ENCODE measurements at places on chromosomes 11 and 22. TPM values are rescaled to one million over a fixed set of nuclear protein-coding genes. Genes with fewer than 3 reads are reported as not detected.

Gene MUC2
- not detected for total RNA-seq

Gene APOL2
- 57.9 TPM for total RNA-seq

Gene SLC22A9
- not detected for total RNA-seq

Gene GAB4
- not detected for total RNA-seq

Gene F2
- total RNA-seq = not detected

Gene TXNRD2
- total RNA-seq = 61.8 TPM

Gene SLC25A18
- 0.16 TPM for total RNA-seq

DNA sequence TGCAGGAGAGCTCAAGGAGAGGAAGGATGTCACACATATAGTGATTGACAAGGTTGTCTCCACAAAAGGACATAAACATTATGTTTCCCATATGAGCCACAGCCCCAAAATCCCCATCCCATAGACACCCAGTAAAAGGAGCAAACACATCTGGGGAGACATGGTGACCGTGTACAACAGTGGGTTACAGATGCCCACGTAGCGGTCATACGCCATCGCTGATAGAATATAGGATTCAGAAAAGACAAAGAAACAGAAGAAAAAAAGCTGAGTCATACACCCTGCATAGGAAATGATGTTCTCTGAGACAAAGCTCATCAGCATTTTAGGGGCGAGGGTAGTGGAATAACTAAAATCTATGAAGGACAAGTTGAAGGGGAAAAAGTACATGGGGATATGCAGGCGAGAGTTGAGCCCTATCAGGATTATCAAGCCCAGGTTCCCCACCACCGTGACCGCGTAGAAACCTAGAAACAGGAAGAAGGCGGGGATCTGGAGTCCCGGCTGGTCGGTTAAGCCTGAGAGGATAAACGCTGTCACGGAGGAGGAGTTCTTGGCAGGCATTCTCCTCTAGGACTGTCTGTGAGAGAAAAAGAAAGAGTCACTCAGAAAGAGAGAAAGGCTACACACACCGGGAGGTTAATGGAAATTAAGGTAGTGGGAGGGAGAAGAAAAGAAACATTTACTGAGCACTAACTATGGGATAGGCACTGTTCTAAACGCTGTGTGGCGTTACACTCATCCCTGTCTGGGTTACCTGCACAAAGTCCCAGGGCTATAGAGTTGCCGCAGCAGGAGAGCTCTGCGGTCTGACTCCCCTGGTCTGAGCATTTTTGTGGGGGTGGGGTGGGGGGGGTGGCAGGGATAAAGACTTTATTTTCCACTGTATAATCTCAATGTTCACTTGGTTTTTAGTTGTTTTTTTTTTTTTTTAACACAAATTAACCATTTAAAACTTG is 36.1 kb upstream of the OR8B8 start:
- DNase-seq = peak; percentile 79

GRCh38 chr11:117580866-117581265 is 216.2 kb downstream of the DSCAML1 start:
- no peak for DNase-seq

DNA sequence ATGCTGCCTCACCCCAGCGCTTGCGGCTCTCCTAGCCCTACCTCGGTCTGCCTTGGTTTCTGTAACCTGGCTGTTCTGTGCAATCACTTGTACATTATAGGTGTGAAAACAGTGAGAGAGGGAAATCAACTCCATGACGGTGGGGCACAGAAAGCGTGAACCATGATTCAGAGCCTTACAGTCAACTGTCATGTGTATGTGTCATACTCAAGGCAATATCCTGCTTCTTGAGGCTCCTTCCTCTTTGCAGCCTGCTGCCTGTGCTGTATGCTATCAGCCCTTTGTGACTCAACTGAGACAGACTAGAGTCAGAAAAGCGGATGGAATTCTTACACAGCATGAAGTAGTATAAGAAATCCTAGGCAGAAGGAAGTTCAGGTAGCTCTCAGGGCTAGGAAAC is 2.1 kb downstream of the NRIP3 start:
- DNase-seq = peak; percentile 58

GRCh38 chr11:46286789-46287188 is 9.3 kb downstream of the CREB3L1 start:
- no peak for DNase-seq

GRCh38 chr22:37485395-37486223 is 575 bp downstream of the MFNG start:
- no peak for DNase-seq

GRCh38 chr11:27296497-27296896 is 66.5 kb downstream of the CCDC34 start:
- DNase-seq = no peak

DNA sequence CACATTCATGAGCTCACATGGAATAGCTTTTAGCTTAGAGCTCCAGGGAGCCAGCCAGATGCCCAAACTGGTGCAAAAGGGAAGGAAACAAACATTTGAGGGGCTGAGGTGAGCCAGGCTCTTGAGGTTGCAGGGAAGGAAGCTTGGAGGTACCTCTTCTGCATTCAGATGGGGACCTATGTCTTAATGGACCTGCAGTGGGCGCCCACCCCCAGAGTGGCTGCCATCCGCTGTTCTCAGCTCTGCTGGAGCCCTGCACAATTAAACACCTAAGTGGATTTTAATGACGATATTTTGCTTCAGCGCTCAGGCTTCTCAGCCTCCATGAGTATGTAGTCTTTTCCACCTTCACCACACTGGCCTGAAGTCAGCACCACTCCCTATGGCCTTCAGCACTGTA is 100.8 kb downstream of the LDLRAD3 start:
- DNase-seq = no peak

DNA sequence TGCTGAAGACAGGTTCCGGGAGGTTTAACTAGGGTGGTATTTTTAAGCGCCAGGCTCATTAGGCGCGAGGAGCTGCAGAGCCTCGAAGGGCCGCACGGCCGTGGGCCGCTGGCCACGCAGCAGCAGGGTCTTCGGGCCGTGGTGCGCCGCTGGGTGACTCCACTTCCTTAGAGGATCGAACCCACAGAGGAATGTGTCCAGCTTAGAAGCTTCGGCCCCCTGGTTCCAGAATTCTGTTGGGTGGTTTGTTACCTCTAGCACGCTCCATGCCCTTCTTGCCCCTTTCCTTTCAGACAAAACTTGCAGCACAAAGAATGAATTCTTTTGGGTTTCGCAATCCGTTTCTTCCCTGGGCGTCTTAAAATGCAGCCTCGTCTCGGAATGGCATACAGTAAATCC is 773 bp upstream of the PATL1 start:
- DNase-seq = peak; percentile 28

DNA sequence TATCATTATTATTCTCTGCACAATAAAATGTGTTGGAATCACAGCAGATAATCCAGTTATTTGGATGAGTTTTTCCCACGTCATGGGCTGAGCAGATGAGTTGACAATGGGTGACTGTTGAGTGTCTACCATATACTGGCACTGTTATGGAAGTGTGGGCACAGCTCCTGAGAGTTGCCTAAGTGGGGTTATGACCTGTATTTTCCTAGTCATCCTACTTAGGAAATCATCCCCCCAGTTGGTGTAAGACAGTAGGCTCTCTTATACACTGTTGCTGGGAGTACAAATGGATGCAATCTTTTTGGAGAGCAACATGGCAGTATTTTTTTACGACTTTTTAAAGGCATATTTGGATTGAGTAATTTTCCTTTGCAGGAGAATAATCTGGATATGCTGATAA is 66.4 kb downstream of the TRAF6 start:
- no peak for DNase-seq

DNA sequence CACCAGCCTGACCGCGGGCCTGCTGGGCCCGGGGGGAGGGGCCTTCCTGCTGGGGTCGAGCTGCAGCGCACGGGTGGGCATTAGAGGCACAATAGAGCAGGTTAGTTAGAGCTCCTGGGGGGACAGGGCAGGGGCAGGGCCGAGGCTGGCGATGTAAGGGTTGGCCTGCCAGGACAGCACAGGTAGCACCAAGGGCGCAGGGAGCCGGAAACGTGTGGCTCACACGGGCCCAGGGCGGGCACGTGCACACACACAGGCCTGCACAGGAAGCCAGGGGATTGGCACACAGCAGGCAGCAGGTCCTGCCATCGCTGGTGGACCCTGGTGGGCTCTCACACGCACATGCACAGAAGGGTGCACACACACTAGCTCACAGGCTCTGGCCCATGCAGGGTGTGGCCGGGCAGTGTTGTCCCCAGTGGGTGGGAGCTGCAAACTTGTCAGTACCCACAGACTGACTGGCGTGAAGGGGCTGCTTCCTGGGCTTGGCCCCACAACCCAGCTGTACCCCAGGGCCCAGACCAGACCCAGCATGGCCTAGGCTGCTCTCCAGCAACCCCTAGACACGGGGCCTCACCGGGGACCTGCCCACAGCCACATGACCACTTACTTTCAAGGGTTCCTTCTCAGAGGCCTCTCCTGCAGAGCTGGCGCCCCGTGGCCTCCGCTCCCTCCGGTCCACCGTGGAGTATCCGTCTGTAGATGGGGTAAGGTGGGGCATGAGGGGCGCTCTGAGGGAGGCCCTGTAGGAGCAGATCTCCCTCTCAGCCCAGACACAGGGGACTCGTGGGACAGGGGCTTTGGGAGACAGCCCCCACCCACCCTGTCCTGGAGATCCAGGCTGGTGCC is 29.9 kb upstream of the TXNRD2 start:
- no peak for DNase-seq

GRCh38 chr11:111735262-111736116 is 30.7 kb downstream of the PPP2R1B start:
- DNase-seq = peak; percentile 96

GRCh38 chr11:124195189-124195734 is 12.1 kb downstream of the OR10D3 start:
- peak; percentile 22 for DNase-seq

DNA sequence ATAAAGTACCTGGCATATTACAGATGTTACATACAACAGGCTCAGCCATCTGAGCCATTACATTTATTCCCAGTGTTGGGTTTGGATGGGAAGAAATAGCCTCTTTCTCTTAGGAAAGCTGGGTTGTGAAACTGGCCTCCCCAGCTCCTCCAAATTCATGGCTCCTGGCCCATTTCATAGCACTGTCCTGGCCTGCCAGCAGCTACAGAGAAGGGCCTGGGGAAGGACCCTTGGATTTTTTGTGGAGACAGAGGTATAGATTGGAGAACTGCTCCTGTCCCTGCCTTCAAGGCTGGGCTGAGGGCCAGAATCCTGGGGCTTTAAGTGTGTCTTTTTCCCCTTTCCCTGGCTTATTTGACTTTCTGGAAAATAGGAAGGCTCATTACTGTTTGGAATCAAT is 18.0 kb downstream of the PKNOX2 start:
- no peak for DNase-seq

GRCh38 chr11:86416494-86416893 is 41.8 kb downstream of the CCDC81 start:
- DNase-seq = no peak

DNA sequence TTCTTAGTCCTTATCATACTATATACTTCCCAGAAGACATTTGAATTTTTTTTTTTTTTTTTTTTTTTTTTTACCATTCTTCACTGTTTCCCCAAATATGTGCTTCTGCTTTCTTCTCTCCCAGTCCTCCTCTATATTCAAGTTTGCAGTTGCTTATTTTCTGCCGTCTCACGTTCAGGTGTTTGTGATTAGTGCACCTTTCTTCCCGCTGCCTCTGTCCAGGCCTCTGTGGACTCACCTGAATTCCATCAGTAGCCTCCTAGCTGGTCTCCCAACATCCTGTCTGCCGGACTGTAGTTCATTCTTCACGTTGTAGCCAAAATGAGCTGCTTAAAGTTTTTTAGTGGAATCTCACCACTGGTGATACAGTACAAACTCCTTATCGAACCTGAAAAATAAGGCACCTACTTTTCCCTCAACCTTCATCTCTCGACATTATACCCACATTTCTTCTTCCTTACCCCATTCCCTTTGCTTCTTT is 795 bp upstream of the MSANTD4 start:
- DNase-seq = no peak

GRCh38 chr11:8258784-8259183 is 4.9 kb downstream of the LMO1 start:
- DNase-seq = peak; percentile 84

DNA sequence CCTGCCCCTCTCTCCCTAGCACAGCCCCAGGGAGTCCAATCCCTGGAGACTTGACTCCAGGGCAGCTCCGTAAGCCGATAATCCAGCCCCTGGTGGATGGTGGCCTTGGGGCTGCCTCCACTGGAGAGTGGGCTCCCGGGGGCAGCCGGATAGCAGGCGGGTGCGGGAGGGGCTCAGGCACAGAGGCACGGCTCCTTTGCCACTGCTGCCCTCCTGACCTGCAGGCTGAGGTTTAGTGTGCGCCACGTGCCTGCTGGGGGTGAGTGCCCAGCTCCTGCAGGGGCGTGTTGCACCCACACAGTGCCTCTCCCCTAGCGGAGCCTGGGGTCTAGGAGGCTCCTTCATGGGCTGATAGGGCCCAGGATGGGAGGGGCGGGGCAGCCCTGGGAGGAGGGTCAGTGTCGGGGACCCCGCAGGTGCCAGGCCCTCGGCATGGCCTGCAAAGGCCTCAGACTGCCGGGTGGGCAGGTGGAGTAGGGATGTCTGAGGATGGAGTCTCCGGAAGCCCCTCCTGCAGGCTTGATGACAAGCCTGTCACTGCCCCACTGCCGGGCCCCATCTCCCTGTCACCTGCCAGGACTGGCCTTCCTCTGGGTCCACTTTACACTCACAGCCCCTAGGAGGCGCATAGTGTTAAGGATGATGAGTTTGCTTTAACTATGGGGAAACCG is 5.6 kb downstream of the DUSP8 start:
- no peak for DNase-seq

GRCh38 chr11:80317612-80318011 is 876.8 kb upstream of the TENM4 start:
- no peak for DNase-seq

All from MG63 (cell line).